ENCODE measurements at places on chromosomes 5 and 9. TPM values are rescaled to one million over a fixed set of nuclear protein-coding genes. Genes with fewer than 3 reads are reported as not detected.

KIF20A gene
- 47.9 TPM for polyA plus RNA-seq

JMY gene
- polyA plus RNA-seq: 22.1 TPM

G3BP1 gene
- polyA plus RNA-seq: 117 TPM

PDLIM4 gene
- 19.6 TPM for polyA plus RNA-seq

KCNN2 gene
- polyA plus RNA-seq: 3.4 TPM

MEF2C gene
- polyA plus RNA-seq: 29.4 TPM

GRCh38 chr9:109652112-109652511 lies 127.9 kb upstream of the PALM2AKAP2 start:
- no peak for DNase-seq

GRCh38 chr9:976258-976942 lies at the start of gene DMRT3:
TSS of gene DMRT3 (plus strand) at chr9:976655. CDS start at chr9:977002, 347 bp downstream.
- no peak for DNase-seq

GRCh38 chr5:3287516-3287915 lies 308.1 kb upstream of the IRX1 start:
- DNase-seq: no peak

GRCh38 chr5:96743065-96743768 lies 64.5 kb downstream of the ERAP1 start:
- DNase-seq: no peak

GRCh38 chr5:172114875-172115422 lies 73.1 kb downstream of the STK10 start:
- no peak for DNase-seq

GRCh38 chr5:76590027-76590426 lies 33.2 kb downstream of the F2RL2 start:
- DNase-seq: no peak

- no peak for DNase-seq
Measured at GRCh38 chr5:137448868-137449267, 50.3 kb downstream of the SPOCK1 start.

- no peak for DNase-seq
Measured at GRCh38 chr5:95350631-95351030, 40.5 kb upstream of the FAM81B start.

GRCh38 chr5:72418271-72418670 lies 88.9 kb downstream of the ZNF366 start:
- no peak for DNase-seq

- DNase-seq: no peak
Measured at GRCh38 chr5:180135128-180135955, 63.8 kb upstream of the RNF130 start.

DNA sequence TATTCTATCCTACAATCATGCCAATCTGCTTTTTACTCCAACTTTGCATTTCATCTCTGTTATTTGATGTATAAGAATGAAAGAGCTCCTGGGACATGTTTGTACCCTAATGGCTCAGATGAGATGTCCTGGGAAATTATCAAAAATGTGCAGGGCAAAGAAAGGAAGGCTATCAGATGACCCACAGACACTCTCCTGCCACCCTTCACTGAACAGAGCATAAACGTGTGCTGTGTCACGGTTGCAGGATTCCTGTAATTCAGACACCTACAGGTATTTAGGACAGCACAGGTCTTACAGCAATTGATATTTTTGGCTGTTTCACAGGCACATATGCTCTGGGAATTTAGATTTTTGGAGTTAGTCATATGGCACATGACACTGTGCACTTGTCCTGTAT lies 149.2 kb upstream of the GAS1 start:
- DNase-seq: no peak

DNA sequence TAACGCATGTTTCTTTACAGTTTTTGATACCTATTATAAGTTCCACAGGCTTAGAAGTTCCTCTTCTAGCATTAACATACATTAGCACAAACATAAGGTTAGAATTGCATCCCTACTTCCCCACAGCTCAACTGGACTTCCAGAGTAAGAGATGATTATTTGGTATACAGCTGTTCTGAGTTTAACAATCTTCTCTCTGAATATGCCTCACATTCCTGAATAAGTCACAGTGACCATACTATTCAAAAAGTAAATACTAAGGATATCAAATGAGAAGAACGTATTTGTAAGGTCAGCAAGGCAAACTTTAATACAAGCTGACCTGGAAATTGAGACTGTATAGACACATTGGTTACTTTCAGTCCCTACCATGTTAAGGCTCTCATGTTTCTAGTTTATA lies 21.3 kb downstream of the NR6A1 start:
- DNase-seq: no peak

DNA sequence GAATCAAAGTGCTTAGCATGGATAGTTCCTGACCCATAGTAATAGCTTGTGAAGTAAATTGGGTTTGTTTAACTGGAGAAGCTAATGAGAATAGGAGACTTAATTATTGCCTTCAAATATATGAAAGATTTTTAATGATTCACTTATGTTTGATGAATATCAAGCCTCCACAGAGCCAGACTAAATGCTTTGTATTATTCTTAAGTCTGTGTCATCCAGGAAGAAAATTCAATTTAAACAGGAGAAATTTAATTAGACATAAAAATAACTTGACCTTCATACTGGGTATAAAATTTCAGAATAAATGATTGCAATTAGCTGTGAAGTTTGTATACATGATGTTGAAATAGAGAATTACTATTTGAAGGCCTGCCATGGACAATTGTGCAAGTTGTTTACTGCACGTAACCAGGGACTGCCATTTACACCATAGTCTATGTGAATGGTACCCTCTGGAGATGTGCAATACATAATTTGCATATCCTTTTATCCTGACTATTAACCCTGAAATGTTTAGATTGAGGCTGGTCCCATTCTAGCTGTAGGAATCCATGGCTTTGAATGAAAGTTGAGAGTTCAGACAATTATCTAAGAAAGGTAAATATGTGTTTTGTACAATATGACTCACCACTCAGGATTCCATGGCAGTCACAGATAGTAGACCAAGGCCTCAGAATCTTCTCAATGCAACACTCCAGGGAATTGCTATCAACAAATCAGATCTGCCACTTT lies 133.5 kb upstream of the IL12B start:
- DNase-seq: no peak

GRCh38 chr9:136787690-136788400 lies 3.3 kb upstream of the TMEM141 start:
- DNase-seq: no peak

GRCh38 chr5:7679663-7680062 lies 171.3 kb downstream of the CFAP90 start:
- no peak for DNase-seq

DNA sequence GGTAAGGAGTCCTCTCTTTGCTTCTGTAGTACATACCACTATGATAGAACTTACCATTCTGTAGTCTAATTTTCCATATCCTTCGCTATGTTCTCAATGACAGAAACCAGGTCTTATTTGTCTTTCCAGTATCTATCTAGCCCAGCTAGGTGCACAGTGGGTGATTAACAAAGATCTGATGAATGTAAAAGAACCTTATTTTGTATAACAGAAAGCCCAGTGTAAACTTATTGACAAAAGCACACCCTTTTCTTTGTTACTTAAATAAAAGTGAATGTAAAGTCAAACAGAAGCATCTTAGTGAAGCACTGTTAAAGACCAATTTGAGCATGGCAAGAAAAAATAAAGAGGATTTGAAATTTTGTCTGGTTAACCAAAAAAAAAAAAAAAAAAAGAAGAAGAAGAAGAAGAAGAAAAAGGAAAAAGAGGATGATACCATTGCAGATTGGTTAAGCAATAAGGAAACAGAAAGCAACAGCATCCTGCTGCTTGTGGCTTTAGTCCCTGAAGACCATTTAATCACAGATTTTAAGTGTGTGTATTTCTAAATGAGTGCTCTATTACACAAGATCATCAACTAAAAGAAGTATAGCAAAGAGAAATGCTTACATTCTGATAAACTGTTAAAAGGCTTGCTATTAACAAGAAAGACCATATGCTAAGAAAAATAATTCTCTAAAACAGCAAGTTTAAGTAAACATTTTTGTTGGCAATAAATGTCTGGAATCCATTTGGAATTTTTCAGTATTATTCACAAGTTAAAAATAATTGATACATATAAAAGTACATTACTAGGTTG lies 21.2 kb downstream of the MEGF9 start:
- DNase-seq: no peak

Measured in left renal pelvis (tissue), 4 donors.